Psoas muscle (tissue), 8 donors: ENCODE measurements at places on chromosomes 6 and 20. TPM values are rescaled to one million over a fixed set of nuclear protein-coding genes. Genes with fewer than 3 reads are reported as not detected.

The SLC17A1 gene
- not detected for total RNA-seq

The PRICKLE4 gene
- total RNA-seq, result 0.46 TPM

The GCNT2 gene
- total RNA-seq, result 12.4 TPM

The B3GAT2 gene
- not detected for total RNA-seq

The HLA-DQB1 gene
- total RNA-seq, result 5.4 TPM

The SMLR1 gene
- total RNA-seq, result not detected

DNA sequence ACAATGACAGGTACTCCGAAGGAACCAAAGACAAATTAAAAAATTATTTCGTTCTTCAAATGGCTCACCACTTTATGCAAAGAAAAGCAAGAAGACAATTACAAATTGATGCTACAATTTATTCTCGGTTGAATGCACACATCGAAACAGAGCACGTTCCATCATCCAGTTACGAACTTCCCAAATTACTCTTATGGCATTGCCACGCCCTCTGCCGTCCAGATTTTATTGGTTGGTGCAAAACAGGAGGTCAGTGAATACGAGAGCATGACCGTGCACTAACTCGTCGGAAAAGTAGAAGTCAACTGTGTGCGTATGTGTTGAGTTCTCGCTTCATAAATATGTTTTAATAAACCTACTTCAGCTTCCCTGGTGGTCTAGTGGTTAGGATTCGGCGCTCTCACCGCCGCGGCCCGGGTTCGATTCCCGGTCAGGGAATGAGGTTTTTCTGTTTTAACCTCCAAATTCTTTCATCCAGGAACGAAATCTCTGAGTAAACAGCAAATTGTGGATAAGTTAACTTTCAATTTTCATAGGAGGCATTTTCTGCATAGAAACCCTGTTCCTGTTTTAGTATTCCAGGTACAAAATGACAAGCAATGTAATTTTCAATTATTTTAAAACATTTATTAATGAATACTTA lies 23.2 kb downstream of the ZNF311 start:
- DNase-seq, result peak; percentile 78
- H3K27ac ChIP-seq, result peak overlapping the region; percentile 68
- H3K36me3 ChIP-seq, result no peaks in the 10 kb centered on the region
- H3K27me3 ChIP-seq, result peaks cover 15% of the 10 kb centered on the region
- no peaks in the 10 kb centered on the region for H3K4me1 ChIP-seq
- peak overlapping the region; percentile 80 for H3K4me3 ChIP-seq

DNA sequence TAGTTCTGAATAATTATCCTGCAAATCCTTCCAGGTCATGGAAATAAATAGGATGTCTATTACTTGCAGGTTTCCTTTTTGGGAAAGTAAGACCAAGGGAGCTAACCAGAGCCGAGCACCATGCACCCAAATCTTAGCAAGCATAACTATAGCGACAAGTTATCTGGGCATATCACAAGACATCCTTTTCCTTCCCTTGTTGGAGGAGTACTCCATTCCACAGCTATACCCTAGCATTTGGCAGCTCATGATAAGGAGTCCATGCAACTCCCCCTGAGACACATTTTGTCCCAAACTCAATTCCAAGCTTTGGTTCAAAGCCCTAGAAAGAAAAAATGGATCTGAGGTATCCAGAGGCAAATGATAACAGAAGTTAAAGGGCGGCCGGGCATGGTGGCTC lies 16.5 kb upstream of the ASCC3 start:
- DNase-seq, result no peak
- no peak overlapping the region for H3K4me3 ChIP-seq
- H3K4me1 ChIP-seq, result no peaks in the 10 kb centered on the region
- no peaks in the 10 kb centered on the region for H3K27me3 ChIP-seq
- no peak overlapping the region for H3K27ac ChIP-seq
- no peaks in the 10 kb centered on the region for H3K36me3 ChIP-seq

- DNase-seq, result no peak
- H3K4me1 ChIP-seq, result no peaks in the 10 kb centered on the region
- no peak overlapping the region for H3K27ac ChIP-seq
- H3K4me3 ChIP-seq, result peak overlapping the region; percentile 51
- peaks cover 53% of the 10 kb centered on the region for H3K27me3 ChIP-seq
- no peaks in the 10 kb centered on the region for H3K36me3 ChIP-seq
These were observed 1.5 kb downstream of the SYNDIG1 start for GRCh38 chr20:24470746-24471582.

GRCh38 chr20:50188879-50189680 lies 1.6 kb upstream of the CEBPB start:
- peak overlapping the region; percentile 97 for H3K27ac ChIP-seq
- H3K4me3 ChIP-seq, result no peak overlapping the region
- no peak for DNase-seq
- H3K4me1 ChIP-seq, result no peaks in the 10 kb centered on the region

- no peak for DNase-seq
- H3K4me1 ChIP-seq, result peaks cover 9% of the 10 kb centered on the region
- peaks cover 22% of the 10 kb centered on the region for H3K36me3 ChIP-seq
- H3K27me3 ChIP-seq, result no peaks in the 10 kb centered on the region
- H3K4me3 ChIP-seq, result no peak overlapping the region
These were observed 46.1 kb upstream of the DSN1 start for GRCh38 chr20:36819659-36820058.

- no peak for DNase-seq
- H3K36me3 ChIP-seq, result no peaks in the 10 kb centered on the region
- H3K4me1 ChIP-seq, result no peaks in the 10 kb centered on the region
These were observed 22.3 kb downstream of the FAM50B start for GRCh38 chr6:3871515-3871914.

DNA sequence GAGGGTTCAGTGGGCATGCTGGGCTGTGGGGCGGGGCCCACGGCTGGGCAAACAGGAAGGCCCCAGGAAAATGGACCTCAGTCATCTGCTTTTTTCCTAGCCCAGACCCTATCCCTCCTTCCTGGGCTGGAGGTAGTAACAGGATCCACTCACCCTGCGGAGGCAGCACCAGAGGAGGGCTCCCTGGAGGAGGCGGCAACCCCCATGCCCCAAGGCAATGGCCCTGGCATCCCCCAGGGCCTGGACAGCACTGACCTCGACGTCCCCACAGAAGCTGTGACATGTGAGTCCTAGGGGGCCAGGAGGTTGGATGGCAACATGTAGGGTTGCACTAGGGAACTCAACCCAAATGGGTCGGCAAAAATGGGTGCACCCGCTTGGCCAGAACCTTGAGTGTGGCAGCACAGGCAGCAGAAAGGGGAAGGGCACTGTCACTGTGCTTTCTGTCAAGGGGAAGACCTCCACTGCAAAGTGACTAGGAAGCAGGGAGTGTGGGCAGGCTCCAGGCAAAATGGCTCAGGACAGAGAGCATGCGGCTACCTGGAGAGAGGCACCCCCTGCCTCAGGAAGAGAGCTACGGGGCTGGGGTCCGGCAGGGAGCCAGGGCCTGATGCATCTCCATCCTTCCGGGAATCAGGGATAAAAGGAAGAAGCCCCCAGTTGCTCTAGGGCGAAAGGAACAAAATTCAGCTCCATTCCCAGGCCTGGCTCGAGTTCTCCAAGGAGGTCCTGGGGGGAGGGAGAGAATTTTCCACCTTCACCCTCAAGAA lies 7.9 kb downstream of the MDFI start:
- H3K27ac ChIP-seq, result no peak overlapping the region
- no peaks in the 10 kb centered on the region for H3K36me3 ChIP-seq
- no peak overlapping the region for H3K4me3 ChIP-seq
- DNase-seq, result no peak
- H3K4me1 ChIP-seq, result no peaks in the 10 kb centered on the region
- no peaks in the 10 kb centered on the region for H3K27me3 ChIP-seq

DNA sequence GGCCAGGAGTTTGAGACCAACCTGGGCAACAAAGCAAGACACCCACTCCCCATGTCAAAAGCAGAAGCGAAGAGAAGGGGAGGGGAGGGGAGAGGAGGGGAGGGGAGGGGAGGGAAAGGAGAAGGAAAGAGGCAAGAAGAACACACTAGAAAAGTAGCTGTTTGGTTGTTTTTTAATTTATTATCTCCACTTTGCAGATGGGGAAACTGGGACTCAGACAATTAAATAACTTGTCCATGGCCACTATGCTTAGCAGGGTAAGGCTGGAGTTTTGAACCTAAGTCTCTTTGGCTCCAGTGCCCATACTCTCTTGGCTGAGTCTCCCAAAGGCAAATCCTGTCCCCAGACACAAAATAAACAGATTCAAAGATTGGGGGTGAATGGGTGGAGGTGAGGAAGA lies 12.4 kb upstream of the GHRH start:
- H3K4me3 ChIP-seq, result no peak overlapping the region
- no peak overlapping the region for H3K27ac ChIP-seq
- H3K4me1 ChIP-seq, result peaks cover 10% of the 10 kb centered on the region
- DNase-seq, result no peak
- no peaks in the 10 kb centered on the region for H3K27me3 ChIP-seq

DNA sequence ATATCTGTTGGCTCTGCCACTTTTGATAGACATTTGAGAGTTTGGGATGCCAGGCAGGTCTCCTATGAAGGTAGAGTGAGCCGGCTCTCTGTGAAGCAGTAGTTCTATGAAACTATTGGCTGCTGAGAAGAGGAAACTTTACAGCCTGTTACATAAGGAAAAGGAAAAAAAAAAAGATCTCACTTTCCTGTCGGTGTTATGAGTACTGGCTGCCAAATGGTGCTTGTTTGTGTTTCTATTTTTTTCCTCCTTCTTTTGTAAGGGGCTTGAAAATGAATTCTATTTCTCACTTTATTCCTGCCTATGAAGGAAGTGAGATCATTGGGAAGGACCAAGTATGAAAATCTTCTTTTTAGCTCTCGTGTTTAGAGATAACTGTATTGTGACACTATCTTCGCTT lies 73.1 kb upstream of the CLDN20 start:
- no peak overlapping the region for H3K27ac ChIP-seq
- no peak for DNase-seq
- H3K4me3 ChIP-seq, result no peak overlapping the region
- H3K4me1 ChIP-seq, result no peaks in the 10 kb centered on the region

GRCh38 chr6:25179051-25179778 lies 100.0 kb upstream of the CARMIL1 start:
- H3K36me3 ChIP-seq, result no peaks in the 10 kb centered on the region
- DNase-seq, result no peak
- no peaks in the 10 kb centered on the region for H3K27me3 ChIP-seq
- no peak overlapping the region for H3K4me3 ChIP-seq
- H3K4me1 ChIP-seq, result no peaks in the 10 kb centered on the region

- H3K4me1 ChIP-seq, result peaks cover 3% of the 10 kb centered on the region
- no peaks in the 10 kb centered on the region for H3K27me3 ChIP-seq
- no peak for DNase-seq
- H3K4me3 ChIP-seq, result no peak overlapping the region
These were observed 35.4 kb upstream of the PHACTR2 start for GRCh38 chr6:143642403-143642802.

GRCh38 chr6:164039954-164040375 lies 625.4 kb downstream of the QKI start:
- DNase-seq, result peak; percentile 82
- H3K4me1 ChIP-seq, result no peaks in the 10 kb centered on the region
- H3K27ac ChIP-seq, result no peak overlapping the region
- peak overlapping the region; percentile 44 for H3K4me3 ChIP-seq

DNA sequence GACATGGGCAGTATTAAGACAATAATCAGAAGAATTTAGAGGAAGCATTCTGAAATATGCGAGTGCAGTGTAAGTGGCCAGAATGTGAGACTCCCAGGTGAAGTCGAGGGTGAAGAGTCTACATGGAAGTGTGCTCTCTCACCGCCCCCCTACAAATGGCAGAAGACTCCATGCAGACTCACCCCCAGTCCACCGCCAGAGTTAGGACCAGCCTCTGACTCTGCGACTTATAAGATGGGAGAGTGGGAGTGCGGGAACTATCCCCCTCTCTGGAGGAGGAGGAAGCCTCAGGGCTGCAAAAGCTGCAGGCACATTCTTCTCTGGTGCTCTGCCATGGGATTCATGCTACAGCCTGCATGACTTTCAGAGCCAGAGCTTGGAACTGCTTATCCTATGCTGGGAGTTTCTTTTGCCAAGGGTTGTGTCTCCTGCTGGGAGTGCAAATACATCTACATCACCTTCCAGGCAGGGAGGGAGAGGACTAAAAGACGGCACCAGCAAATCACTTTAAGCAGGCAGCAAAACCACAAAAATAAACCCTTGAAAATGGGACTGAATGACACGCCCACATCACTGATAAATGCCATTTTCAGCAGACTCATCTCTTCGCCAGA lies 206.7 kb upstream of the SULF2 start:
- no peaks in the 10 kb centered on the region for H3K4me1 ChIP-seq
- no peaks in the 10 kb centered on the region for H3K27me3 ChIP-seq
- H3K27ac ChIP-seq, result no peak overlapping the region
- DNase-seq, result no peak
- H3K4me3 ChIP-seq, result no peak overlapping the region
- no peaks in the 10 kb centered on the region for H3K36me3 ChIP-seq

DNA sequence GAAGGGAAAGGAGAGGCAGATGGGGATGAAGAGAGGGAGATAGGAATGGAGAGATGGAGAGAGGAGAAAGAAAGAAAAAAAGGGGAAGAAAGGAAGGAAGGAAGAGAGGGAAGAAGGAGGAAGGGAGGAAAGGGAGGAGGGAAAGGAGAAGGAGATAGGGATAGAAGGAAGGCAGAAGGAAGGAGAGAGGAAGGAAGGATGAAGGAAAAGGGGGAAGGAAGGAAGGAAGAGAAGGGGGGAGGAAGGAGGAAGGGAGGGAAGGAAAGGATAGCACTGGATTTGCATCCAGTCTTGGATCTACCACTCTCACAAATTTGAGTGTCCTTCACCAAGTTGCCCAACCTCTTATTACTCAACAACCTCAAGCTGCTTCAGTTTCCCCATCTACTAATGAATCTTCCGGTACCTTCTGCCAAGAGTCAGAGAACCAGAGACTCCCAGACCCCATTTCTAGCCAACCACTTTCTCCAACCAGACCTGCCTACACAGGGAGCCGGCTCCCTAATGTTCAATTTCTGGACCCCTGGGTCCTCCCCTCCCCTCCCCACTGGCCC lies 79.7 kb upstream of the FOXP4 start:
- H3K36me3 ChIP-seq, result no peaks in the 10 kb centered on the region
- no peak overlapping the region for H3K27ac ChIP-seq
- no peak for DNase-seq
- H3K4me3 ChIP-seq, result no peak overlapping the region
- H3K4me1 ChIP-seq, result peaks cover 7% of the 10 kb centered on the region

GRCh38 chr6:121851056-121851455 lies 415.6 kb downstream of the GJA1 start:
- H3K27ac ChIP-seq, result no peak overlapping the region
- H3K36me3 ChIP-seq, result no peaks in the 10 kb centered on the region
- no peaks in the 10 kb centered on the region for H3K27me3 ChIP-seq
- H3K4me3 ChIP-seq, result no peak overlapping the region
- DNase-seq, result no peak

GRCh38 chr6:54390362-54390761 lies 82.1 kb downstream of the TINAG start:
- no peaks in the 10 kb centered on the region for H3K27me3 ChIP-seq
- H3K36me3 ChIP-seq, result no peaks in the 10 kb centered on the region
- H3K4me3 ChIP-seq, result no peak overlapping the region
- DNase-seq, result no peak
- H3K27ac ChIP-seq, result no peak overlapping the region

DNA sequence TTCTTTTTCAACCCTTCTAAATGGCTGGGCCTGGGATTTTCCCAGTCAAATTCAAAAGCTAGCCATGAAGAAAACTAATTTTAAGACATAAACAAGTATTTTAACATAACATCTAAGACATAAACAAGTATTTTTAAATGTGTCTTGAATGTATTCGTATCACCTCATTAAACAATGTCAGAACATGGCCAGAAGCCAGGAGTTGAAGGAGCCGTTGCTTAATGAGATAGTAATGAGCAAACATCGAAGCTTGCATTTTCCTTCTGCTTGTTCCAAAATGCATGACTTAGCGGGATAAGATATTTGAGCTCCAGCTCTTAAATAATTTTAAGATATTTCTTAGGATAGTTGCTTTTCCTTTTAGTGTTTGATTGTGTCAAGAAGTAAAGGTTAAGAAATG lies 4.2 kb upstream of the RNF182 start:
- H3K36me3 ChIP-seq, result no peaks in the 10 kb centered on the region
- peaks cover 37% of the 10 kb centered on the region for H3K27me3 ChIP-seq
- H3K27ac ChIP-seq, result no peak overlapping the region
- H3K4me1 ChIP-seq, result peaks cover 7% of the 10 kb centered on the region
- H3K4me3 ChIP-seq, result no peak overlapping the region
